ENCODE measurements at places on chromosomes 16 and 17. TPM values are rescaled to one million over a fixed set of nuclear protein-coding genes. Genes with fewer than 3 reads are reported as not detected.
A peak's percentile ranks its signal among the peaks of the same experiment; 100 is the strongest.

DNA sequence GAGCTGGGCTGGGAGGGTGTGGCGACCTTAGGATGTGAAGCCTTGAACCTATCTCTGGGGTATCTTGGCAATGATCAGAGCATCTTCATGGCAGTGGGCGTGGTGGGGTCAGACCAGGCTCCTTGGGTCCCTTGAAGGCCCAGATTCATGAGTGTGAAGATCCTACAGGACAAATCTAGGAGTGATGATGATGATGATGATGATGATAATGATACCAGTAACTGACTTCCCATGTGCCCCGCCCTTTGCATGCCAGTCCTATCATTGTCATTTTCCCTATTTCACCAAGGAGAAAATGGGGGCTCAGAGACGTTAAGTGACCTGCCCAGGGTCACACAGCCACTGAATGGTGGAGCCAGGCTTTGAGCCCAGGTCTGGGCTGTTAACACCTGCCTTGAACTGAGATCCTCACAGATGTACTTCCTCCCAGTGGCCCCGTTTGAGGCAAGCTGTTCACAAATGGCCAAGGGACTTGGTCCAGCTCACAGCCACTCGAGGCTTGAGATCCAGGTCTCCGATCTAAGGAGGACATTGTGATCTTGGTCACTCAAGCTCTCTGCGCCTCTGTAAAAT lies 13.4 kb downstream of the SLC12A3 start:
- no peak for DNase-seq

ZNF48 gene
- polyA plus RNA-seq: 4.8 TPM

DNA sequence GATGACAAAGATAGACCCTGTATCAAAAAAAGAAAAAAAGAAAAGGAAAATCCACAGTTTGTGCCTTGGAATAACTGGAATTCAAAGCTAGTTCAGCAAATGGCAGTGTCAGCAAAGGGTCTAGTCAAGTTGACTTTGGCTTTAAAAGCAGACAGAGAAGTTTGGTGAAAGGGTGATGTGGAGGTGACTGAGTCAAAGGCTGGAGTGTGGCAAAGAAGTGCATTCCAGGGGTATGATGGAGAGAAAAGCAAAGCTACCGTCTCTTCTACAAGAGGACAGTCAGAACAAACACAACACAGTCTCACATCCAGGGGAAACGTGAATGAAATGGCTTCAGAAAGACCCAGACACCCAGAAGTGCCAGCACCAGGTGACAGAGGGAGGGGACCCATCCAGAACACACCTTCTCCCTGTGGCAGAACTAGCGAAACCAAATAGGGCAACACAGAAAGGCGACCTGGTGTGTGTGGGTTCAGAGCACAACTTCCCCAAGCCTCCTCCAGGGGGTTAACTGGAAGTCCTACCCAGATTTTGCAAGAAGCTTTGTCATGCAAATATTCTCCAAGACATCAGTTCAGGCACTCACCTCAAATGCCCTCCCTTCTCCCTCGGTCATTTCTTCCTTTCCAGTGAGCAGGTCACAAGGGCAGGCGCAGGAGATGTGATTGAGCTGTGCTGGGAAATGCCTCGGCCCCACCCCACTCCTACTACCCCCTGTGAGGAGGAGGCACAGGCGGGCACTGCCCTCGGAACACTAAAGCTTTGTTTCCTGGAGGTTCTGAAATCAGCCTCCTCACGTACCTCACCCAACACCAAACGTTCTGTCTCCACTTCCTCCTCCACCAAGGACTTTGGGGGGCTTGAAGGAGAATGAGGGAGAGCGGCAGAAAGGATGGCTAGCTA lies 481.9 kb downstream of the SOX9 start:
- peak; percentile 90 for DNase-seq

- DNase-seq: peak; percentile 11
Observed at GRCh38 chr16:9016824-9017223, 53.1 kb upstream of the USP7 start.

WFIKKN2 gene
- not detected for polyA plus RNA-seq

DNA sequence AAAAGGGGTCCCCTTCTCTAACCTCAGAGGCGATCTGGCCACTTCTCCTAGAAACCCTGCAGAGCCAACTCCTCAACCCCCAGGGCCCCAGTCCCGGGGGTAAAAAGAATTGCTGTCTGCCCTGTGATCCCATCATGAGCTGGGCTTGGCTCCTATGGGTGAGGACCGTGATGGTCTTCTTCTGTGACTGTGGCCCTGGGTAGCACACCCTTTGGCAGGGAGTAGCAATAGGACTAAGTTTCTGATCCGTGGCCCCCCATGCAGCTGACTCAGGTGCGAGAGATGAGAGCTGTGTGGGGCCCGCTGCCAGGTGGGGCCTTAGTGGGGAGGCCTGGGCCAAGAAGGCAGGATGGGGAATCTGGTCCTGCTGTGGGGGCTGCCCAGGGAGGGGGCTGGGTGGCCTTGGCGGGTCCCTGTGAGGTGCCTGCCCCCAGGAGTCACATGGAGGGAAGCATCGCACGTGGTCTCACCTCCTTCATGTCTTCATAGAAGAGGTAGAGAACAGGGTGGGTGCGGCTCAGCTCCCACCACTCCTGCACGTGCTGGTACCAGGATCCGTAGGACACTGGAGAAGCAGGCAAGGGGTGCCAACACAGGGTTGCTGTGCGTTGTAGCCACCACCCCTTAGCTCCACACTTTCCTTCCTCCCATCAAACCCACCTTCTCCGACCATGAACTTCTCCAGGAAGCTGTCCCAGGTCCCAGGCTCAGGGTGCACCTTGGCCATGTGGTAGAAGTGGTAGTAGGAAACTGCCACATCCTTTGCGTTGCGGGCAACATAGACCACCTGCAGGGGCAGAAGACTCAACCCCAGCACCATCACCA lies 3.3 kb downstream of the SULT1A1 start:
- DNase-seq: no peak

DNA sequence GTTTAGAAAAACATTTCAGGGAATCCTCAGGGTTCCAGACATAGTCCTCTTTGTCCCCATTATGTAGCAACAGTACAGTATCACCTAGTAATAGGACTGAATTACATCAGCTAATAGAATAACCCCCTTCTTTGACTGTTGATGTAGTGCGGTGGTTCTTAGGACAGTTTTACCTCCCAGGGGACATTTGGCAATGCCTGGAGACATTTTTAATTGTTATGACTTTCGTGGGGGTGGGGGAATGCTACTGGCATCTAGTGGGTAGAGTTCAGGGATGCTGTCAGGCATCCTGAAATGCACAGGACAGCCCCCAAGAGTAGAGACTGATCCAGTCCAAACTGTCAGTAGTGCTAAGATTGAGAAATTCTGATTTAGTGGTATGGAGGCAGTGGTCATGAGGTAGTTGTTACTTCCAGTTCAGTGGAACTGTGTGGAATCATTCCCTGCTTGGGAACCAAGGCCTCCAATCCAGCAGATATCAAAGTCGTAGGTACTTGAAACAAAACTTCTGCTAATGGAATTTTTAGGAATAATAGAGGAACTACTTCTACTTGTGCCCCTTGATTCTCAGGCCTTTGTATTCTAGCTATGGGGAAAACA lies 20.3 kb downstream of the NF1 start:
- DNase-seq: no peak

MMP28 gene
- polyA plus RNA-seq: not detected

DNA sequence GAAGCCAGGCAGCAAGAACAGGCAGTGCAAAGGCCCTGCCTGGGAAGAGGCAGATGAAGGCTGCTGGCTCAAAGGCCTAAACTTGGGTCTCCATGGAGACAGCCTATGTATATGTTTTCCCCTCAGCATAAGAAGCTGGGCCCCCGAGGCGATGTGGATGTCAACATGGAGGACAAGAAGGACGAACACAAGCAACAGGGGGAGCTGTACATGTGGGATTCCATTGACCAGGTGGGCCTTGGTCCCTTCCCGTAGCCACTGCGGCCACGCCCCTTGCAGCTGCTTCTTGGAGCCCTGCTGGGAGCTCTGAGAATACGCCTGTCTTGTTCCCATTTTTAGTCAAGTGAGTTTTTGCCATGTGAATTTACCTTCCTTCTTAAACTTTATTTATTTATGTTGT lies 106.0 kb downstream of the SDR42E1 start:
- DNase-seq: peak; percentile 71

GRCh38 chr16:54216268-54216667 lies 70.3 kb downstream of the IRX3 start:
- no peak for DNase-seq

MYL11 gene
- polyA plus RNA-seq: 7.3 TPM

CACNB1 gene
- polyA plus RNA-seq: 7.8 TPM

DRC3 gene
- polyA plus RNA-seq: 1.1 TPM

DNA sequence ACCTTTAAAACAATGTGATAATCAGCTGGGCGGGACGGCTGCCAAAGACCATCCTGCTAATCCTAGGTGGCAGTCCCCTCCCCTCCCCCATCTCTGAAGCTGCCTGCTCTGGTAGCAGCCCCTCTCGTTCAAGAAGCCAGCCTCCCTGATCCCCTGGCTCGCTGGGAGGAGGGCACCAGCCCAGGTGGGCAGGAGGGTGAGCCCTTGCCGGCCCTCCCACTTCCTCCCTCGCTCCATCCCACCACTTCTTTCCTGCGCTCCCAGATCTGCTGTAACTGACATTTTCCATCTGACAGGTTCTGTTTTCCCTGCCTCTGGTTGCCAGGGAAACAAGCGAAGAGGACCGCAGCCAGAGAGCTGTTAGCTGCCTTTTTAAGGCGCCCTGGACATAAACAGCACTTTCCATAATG lies 155.7 kb upstream of the TNRC6C start:
- peak; percentile 73 for DNase-seq

SPNS3 gene
- not detected for polyA plus RNA-seq

HS3ST4 gene
- polyA plus RNA-seq: 0.44 TPM

DNA sequence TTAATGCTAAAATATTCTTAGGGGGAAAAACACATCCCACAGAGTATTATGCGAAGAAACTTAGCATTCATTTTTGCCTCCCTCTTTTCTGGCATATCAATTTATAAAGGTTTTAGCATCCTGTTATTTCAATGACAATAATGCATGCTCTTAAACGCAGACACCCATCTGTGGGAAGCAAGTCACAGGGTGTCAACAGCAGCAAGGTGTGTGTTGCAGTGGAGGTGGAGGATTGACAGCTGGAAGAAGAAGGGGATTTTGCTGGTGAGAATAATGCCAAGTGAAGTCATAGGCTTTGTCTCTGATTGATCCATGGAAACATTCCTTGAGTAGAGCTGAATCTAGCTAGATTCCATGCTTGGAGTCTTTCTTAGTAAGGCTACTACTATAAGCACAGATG lies 498.1 kb downstream of the NPIPA7 start:
- DNase-seq: no peak

Measured in GM23338 (cell line).